ENCODE measurements at places on chromosomes 7 and 10. TPM values are rescaled to one million over a fixed set of nuclear protein-coding genes. Genes with fewer than 3 reads are reported as not detected.

PPP1R17 gene
- not detected for total RNA-seq

TMEM196 gene
- total RNA-seq: 0.06 TPM

FBXL13 gene
- 12.3 TPM for total RNA-seq

MUC3A gene
- total RNA-seq: 1.6 TPM

DDC gene
- 2.1 TPM for total RNA-seq

ADK gene
- 45.8 TPM for total RNA-seq

SPRN gene
- total RNA-seq: 0.15 TPM

PNLIPRP2 gene
- total RNA-seq: 1.0 TPM

POLL gene
- total RNA-seq: 26.9 TPM

FOXI2 gene
- 0.15 TPM for total RNA-seq

ELMO1 gene
- total RNA-seq: 183 TPM

PTPRN2 gene
- total RNA-seq: 7.4 TPM

TRPV5 gene
- not detected for total RNA-seq

- DNase-seq: peak; percentile 48
Observed at GRCh38 chr7:156386097-156386496, 254.5 kb upstream of the RNF32 start.

DNA sequence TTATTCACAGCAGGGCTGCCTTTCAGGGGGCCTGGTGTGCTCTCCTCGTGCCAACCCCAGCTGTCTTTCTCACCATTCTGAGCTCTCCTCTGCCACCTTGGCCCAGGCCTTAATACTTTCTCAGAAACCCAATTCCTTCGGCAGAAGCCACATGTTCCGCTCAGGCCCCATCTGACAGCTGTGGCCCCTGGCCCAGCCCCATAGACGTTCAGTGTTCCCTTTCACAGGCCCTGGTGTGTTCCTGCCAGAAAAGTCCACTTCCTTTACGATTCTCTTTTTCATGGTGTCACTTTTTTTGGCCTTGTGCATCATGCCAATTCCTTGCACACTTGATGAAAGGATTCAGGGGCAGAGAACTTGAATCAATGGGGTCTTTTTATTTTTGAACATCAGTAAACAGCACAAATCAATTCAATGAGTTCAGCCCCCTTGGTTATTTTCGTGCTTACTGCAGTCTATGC lies 15.9 kb upstream of the GPNMB start:
- DNase-seq: no peak

DNA sequence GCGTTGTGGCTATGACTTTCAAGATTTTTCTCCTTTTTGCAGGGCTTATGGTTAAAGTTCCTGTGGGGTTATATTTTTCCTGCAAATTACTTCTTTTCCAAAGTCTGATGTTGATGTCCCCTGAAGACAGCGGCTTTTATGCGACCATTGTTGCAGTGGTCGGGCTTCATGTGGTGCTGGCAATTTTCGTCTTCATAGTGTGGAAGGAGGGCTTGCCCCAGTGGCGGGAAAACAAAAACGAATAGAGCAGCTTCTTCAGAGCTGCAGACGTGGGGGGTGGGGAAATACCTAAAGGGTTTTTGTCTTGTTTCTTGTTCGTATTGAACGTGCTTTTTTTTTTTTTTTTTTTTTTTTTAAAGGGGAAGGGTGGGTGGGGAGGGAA lies 53.8 kb downstream of the MCMBP start:
- peak; percentile 53 for DNase-seq

GRCh38 chr10:15046626-15047025 lies 2.9 kb downstream of the OLAH start:
- DNase-seq: peak; percentile 10

DNA sequence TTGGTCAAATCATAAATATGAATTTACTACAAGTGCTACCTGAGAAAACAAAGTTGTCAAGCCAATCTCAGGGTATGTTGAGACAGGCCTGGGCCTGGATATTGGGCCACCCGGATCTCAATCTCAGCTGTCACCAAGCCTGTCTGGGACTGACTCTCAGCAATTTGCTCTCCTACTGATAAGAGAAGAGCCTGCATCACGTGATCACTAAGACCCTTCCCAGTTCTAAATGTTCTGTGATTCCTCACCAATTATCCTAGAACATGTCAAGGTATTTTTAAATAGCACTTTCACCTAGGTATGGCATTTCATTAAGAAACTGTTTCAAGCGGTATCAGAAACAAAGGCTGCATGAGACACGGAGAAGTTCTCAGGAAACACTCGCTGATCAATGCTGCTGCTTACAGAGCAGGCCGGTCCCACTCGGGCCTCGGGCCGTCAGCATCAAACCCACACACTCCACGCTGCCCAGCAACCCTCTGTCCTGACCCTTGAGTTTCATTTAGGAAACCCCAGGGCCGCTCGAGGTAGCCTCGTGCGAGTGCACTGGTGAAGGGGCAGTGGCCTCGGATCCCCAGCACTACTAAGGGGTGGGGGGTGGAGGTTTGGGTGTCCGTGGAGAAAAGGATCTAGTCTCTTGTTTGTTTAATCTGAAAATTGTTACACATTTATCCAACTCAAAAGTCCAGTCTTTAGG lies 4.1 kb downstream of the KLF6 start:
- peak; percentile 26 for DNase-seq

- no peak for DNase-seq
Observed at GRCh38 chr10:78706256-78706655, 362.5 kb upstream of the ZMIZ1 start.

DNA sequence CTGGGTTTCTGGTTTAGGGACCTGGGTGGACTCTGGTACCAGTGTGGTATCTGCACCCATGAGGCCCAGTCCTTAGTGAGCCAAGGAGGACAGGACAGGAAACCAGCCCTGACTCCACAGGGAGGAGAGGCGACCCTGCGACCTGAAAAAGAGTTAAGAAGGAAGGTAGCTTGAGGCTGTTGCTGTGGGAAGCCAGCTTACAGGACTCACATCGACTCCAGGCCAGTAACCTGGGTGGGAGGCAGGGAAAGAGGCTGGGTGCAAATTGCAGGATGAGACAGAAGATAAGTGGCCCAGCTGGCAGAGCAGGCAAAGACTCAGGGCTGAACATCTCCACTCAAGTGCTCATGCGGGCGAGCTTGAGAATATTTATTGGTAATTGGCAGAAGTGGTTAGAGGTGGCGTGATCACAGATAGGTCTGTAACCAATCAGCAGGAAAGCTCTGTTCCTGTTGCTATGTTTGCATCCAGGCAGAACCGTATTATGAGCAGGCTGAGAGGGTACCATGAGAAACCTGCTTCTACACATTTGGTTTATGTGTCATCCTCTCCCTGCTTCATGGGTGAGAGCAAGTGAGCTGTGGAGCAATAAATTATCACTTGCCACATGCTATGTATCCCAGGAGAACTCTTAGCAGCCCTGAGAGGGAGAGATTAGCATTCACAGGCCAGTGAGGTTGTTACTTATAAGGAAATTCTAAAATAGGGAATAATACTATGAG lies 11.0 kb downstream of the TLL2 start:
- DNase-seq: no peak

DNA sequence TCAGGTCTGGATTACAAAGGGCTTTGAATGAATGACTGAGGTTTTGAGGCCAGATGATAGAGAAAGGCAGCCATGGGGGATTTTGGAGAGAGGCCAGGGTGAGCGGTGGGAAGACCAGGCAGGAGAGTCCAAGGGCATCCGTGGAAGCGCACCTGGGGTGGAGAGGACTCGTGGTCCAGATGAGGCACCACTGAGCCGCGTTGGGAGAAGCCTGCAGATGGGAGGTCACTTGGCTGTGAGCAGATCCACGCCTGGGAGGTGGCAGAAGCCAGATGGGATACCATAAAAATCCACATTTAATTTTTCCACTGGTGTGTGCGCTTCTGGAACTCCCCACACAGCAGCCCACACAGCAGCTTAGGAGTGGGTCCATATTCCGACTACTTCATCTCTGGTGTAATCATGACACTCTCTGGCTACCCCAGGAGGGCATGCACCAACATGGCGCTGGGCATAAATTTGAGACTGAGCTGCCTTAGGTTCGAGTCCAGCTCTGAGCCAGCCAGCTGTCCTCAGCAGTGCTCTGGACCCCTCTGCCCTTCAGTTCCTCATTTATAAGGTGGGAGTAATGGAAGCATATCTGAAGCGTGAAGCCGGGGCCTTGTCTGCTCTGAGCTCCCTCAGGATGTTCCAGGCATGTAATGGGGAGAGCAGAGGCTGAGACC lies 90.2 kb upstream of the FAM20C start:
- no peak for DNase-seq

DNA sequence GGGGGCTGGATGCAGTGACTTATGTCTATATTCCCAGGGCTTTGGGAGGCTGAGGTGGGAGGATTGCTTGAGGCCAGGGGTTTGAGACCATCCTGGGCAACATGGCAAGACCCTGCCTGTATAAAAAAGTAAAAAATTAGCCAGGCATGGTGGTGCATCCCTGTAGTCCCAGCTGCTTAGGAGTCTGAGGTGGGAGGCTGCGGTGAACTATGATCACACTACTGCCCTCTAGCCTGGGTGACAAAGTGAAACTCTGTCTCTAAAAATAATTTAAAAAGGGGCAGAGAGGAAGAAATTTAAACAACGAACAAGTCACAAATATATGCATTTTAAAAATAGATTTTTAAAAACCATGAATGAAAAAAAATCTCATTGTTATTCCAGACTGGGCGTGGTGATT lies 46.2 kb upstream of the FEZF1 start:
- DNase-seq: no peak

GRCh38 chr10:64071218-64071617 lies 550.0 kb downstream of the REEP3 start:
- DNase-seq: no peak

GRCh38 chr7:26656735-26657134 lies 207.7 kb downstream of the SKAP2 start:
- no peak for DNase-seq

GRCh38 chr7:90701771-90702170 lies 105.7 kb downstream of the CDK14 start:
- DNase-seq: no peak

GRCh38 chr10:44459671-44460070 lies 74.8 kb upstream of the CXCL12 start:
- no peak for DNase-seq

DNA sequence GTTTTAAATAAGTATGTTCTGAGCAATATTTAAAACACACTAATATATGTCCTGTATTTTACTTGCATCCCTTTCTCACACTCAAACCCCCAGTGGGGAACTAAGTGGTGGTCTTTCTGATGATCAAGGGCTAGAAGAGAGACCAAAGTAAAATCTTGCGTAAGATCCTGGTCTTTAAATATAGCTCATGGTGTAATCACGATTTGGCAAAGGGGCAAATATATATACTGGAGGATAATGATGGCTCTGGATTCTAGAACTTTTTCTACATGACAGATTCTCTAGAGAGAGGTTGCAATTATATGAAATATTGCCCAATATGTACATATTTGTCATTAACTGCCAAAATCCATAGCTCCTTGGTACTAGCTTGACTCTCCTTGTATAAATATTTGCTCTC lies 438.3 kb downstream of the NXPH1 start:
- no peak for DNase-seq

GRCh38 chr10:66637273-66638036 lies 288.4 kb upstream of the LRRTM3 start:
- DNase-seq: no peak

DNA sequence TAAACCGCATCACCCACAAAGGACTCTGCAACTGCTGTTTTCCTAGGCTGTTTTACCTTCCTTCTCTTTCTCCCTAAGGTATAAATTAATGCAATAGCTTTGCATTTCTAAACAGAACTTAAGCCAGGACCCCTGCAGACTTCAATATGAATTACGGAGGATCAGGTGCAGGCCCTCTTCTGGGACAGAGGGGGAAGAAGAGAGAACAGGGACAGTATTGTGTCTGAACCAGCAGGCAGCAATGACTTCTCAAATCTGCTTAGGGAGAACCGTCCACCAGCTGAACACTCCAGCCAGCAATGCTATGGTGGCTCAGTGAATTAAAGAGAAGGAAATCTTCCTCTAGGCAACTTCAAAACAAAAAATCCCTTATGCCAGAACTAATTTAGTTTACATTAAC lies 35.7 kb downstream of the POLR3A start:
- no peak for DNase-seq

- no peak for DNase-seq
Observed at GRCh38 chr7:12890586-12890985, 203.2 kb downstream of the ARL4A start.

DNA sequence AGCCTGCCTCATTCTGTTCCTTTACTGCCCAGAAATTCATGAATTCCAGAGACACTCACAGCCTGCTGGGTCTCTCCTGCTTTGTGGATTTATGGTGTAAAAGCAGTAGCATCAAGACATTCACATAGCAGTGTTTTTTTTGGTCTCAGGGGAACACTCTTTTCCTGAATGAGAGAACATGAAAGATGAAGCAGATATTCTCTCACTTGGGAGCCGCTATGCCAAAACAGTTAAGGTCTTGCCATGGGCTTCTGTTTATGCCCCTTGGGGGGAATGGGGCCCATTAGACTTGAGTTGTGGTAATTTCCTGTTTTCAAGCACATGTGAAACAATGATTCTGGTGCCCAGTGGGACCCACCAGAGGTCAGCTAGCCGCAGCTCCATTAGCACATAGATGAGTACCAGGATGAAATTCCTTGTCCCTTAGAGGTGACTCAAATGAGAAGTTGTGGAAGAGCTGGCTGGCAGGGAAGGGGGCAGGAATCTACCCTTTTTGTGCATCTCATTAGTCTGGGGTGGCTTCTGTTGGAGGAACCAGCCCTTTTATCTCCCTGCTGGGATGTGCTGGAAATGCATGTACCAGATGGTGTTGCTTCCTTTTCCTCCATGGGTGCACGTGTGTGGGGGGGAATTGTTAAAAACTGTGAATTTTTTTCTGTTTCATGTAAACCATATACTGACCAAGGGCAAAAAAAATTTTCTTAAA lies 13.3 kb downstream of the BMPER start:
- peak; percentile 9 for DNase-seq

DNA sequence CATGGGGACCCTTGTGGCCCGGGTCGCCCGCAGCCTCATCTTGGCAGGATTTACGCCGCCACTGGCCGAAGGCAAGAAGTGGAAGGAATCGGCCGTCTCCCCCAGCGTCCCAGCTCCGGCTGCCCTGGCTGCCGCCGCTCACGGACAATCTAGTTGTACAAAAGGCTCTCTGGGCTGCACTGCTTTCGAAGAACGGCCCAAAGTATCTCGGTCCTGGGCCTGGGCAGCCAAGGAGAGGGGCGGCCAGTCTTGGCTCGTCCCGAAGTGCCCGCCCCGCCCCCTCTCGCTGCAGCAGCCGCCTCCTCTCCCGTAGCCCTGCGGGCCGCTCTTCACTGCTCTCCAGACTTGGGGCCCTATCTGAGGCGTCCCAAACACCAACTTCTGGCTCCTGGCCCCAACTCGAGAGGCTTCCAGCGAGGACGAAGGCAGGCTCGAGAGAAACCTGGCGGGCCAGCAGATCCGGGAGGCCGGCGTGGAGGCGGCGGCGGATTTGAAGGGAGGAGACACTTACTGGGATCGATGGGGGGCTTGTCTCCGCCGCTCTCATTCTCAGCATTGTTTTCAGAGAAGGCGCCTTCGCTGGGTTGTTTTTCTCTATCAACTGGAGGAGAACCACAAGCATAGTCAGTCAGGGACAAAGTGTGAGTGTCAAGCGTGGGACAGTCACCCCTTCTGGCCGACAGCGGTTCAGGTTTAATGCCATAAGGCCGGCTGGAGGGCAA lies 809 bp downstream of the HOXA9 start:
- DNase-seq: peak; percentile 35

All from lung (tissue), 17 donors.